Left colon (tissue), 2 donors: ENCODE measurements at places on chromosomes 5 and 9. TPM values are rescaled to one million over a fixed set of nuclear protein-coding genes. Genes with fewer than 3 reads are reported as not detected.

Gene PFN3
- not detected for total RNA-seq

Gene TAS2R1
- total RNA-seq = not detected

Gene PCDHGA5
- 0.70 TPM for total RNA-seq

Gene ECSCR
- total RNA-seq = 4.5 TPM

Gene C5orf46
- total RNA-seq = not detected

Gene CTXN3
- not detected for total RNA-seq

Gene SLC36A3
- total RNA-seq = not detected

- DNase-seq = peak; percentile 28
Measured at GRCh38 chr5:179668391-179668790, 12.4 kb downstream of the CBY3 start.

DNA sequence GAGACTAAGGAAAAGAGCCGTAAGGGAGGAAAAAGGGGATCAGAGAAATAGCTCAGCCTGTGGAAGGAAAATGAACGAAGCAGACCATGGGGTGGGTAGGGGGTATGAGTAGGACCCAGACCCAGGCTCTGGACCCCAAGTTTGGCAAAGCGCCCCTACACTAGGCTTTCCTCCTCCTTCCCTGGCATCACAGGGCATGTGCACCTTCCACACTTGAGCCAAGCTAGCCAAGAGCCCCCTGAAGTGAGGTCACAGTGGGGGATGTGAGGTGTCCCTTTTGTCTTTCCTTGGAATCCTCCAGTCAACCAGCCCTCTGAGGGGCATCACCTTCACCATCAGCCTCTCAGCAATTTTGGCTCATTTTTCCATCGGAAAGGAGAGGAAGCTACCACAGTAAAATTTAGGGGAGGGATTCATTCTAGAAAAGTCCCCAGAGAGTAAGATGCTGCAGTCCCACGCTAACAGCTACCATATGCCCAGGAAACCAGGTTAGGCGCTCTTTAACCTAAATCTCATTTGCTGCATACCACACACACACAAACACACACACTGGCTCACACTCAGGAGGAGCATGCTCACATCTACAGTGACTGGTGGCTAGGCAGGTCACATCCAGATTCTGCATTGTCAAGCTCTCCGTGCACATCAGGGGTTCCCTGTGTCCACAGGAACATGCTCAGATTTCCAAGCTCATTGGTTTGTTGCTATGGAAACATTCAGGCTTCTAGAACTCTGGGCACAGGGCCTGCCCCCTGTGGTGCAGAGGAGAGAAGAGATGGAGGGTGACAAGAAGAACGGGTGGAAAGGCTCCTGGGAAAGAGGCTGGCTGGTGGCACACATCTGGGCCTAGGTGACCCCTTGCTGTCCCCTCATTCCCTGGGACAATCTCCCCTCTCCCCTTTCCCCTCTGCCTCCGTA lies 9.9 kb downstream of the REEP2 start:
- no peak for DNase-seq

DNA sequence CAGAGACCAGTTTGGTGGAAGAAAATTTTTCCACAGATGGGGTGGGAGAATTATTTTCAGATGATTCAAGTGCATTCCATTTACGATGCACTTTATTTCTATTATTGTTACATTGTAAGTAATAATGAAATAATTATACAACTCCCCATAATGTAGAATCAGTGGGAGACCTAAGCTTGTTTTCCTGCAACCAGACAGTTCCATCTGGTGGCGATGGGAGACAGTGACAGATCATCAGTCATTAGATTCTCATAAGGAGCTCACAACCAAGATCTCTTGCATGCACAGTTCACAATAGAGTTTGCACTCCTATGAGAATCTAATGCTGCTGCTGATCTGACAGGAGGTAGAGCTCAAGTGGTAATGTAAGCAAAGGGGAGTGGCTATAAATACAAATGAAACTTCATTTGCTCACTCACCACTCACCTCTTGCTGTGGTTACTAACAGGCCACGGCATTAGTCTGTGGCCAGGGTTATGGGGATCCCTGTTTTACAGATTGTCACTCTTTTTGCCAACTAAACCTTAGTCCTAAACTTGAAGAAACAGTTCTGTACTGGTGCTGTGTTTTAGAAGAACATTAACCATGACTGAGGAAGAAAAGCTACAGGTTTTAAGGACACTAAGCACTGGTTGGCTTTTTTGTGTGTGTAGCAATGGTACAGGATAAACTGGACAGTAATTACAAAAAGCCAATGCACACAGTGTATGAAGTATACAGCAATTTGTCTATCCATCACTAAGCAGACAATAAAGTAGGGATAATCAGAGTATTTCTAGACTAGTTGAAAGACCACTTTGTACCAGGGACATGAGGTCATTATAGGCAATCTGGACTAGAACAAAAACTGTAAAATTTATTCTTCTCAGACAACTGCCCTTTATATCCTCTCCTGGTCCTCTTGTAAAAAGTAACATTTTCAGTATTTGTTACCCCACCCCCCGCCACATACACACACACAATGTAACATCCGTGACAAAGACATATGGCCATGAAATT lies 9.9 kb downstream of the TMEM232 start:
- no peak for DNase-seq

DNA sequence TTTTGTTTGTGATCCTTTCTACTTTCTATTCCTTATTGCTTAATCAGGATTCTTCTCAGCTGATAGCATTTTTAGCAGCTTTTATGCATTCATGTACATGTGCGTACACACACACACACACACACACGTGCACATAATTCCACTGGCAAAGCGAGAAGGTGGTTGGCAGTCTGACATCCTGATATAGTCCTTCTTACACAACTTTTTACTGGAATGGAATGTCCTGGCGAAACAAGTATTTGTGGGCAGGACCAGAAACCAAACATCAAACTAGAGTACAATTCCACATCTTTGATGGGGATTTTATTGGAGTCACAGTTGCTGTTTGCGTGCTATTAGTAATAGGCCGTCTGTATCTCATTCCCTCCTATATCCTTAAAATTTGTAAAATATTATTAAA lies 356.5 kb downstream of the CCDC171 start:
- DNase-seq = no peak

GRCh38 chr9:18865542-18865941 lies 167.5 kb downstream of the SAXO1 start:
- no peak for DNase-seq

DNA sequence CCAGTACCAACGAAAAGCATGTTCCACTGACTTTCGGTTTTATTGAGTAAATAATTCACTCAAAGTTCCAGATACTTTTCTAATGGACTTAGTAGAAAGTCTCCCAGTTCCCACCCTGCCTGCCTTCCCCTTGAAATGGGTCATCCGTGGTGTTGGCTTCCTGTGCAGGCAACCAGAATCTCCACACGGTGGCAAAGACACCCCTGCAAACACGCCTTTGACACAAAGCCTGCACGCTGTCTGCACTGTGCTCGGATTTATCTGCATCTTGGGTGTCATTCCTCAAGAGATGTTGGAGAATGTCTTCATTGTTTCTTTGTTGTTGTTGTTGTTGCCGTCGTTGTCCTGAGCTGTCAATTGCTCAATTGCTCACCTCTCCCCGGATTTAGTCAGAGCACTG lies 150.0 kb upstream of the IRX2 start:
- no peak for DNase-seq

DNA sequence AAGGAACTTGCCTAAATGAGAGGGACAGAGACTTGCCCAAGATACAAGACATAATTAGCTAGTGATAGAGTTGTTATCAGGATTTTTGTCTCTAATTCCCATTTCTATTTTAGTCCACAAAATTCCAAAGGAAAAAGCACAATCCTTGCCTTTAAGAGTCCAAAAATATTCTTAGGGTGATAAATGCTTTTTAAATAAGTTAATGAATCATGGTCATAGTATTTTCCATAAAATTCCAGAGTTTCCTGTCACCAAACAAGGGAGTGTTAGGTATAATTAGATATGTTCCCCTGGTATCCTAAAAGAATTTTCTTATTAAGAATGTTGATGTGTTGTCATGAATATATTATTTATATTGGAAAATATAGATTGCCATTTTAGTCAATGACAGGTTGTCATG lies 21.8 kb upstream of the CEP72 start:
- DNase-seq = no peak

GRCh38 chr9:112145886-112146285 lies 29.2 kb downstream of the SUSD1 start:
- DNase-seq = no peak

GRCh38 chr5:5454391-5454790 lies 31.9 kb downstream of the ICE1 start:
- DNase-seq = no peak

DNA sequence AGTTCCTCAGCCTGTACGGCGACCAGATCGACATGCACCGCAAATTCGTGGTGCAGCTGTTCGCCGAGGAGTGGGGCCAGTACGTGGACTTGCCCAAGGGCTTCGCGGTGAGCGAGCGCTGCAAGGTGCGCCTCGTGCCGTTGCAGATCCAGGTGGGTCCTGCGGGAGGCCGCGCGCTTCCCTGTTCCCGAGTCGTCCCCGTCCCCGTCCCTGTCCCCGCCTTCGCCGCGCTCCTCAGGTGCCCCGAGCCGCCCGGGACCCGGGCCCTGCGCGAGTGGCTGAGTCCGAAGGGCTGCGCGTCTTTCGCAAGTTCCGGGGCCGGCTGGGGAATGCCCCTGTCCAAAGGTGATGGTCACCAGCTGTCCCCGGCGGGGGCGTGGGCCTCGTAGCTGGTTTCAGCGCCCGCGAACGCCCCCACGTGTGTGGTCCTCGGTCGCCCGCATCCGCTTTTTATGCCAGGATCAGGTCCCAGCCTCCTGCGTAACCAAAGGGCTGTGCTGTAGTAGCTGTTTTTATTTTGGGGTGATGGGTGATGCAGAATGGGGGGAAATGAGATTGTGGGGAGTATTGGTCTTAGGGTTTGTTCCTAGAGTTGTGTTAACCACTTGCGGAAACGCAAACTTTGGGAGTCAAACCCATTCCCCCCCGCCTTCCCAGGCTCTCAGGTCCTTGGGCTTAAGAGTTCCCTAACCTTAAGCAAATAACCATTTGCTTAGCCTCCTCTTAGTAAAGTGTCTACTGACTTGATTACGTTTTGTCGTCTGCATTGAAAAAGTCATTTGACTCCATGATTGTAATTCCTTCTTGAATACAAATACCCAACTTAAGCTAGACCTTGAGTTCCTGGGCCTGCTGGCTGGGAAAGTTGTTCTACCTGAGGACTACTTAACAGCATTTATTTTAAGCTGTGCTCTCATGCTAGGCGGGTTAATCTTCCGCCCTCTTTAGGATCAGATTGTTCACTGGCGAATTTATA lies 663 bp downstream of the ISOC1 start:
- DNase-seq = peak; percentile 83

GRCh38 chr9:115071176-115071575 lies 46.8 kb downstream of the TNC start:
- DNase-seq = no peak

DNA sequence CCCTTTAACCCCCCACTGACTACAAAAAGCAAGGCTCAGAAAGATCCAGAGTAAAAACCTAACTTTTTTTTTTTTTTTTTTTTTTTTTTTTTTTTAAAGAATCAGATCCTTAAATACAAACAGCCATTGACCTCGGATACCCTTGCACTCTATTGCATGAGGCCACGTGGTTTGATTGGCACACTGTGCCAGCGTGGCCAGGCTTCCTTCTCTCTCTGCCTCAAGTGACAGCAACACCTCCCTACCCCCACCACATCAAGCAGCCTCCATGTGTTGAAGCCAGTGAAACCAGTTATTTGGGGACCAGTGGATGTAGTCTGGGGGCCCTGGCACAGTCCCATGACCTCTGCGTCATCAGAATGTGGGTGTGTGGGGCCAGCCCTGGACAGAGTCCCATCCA lies 71.4 kb downstream of the OTULIN start:
- no peak for DNase-seq

DNA sequence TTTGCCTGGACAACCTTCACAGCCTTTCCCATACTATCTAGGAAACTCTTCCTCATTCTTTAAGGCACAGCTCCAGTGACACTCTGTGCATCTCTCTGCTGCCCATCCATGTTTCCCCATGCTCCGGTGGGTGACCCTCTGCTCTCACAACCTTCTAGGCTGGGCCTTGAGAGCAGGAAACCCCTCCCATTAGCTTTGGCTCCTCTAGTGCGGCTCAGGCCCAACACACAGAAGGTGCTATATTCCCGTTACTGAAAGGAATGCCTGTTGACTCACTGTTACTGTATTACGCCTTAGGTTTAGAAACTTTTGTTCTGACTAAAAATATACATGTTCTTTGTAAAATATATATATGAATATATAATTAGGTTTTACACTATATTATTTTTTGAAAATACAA lies 8.1 kb upstream of the CCL28 start:
- DNase-seq = no peak

GRCh38 chr5:143142596-143143435 lies 260.7 kb downstream of the NR3C1 start:
- no peak for DNase-seq

DNA sequence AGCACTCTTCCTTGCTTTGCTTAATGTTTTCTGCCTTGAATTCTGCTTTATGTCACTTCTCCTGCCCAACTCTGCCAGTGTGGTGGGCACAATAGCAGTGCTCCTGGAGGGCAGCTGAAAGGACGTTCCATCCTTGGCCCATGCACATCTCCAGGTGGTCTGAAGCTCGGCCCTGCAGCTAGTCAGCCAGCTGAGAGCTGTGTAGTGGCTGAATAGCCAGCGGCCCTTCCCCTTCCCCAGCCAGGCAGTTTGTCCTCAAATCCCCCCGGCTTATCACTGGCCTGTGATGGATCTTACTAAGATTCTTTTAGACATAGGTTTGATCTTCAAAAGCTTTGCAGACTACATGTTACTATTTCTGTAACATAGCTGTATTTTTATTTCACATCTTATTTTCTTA lies 42.7 kb upstream of the ANGPTL2 start:
- DNase-seq = no peak

DNA sequence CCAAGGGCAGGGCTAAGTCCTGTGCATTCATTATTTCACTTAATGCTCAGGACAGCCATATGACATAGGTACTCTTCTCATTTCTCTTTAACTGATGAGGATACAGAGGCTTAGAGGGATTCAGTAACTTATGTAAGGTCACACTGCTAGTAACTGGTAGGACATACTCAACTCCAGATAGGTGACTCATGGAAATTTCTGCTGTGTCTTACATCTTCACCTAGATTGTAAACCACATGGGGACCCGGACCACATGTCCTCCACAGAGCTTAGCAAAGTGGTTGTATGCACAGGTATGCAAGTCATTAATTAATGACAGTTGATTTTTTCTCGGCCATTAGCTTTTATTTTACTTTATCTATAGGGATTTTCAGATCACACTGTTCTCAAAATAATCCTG lies 29.3 kb downstream of the SLC1A1 start:
- DNase-seq = no peak

DNA sequence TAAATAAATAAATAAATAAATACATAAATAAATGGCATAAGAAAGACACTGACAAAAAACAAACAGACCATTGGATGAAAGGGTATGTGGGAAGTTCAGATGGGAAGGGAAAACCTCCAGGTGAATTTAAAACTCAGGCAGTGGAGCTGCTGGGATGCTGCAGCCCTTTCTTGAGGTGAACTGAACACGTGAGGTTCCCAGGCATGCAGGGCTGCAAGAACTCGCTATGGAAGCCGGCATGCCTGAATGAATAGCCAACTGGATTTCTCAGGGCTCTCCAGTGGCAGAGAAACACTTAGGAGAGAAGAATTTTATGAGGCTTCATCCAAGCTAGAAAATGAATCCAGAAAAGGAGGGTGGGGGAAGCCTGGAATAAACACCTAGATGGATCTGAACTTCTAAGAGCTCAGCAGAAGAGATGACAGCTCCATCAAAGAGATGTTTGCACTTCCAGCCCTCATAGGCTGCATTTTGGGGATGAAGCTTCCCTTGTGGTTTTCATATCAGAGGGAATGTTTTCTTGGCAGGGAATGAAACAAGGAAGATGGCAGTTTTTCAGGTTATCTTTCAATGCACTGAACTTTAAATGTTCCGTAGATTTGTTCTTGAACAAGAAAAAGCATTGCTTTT lies 224.2 kb upstream of the DAP start:
- no peak for DNase-seq

- DNase-seq = no peak
Measured at GRCh38 chr9:132827366-132827765, 50.7 kb downstream of the AK8 start.
